Neural crest cell (in vitro differentiated cells): ENCODE measurements at places on chromosomes 16 and 17.

DNA sequence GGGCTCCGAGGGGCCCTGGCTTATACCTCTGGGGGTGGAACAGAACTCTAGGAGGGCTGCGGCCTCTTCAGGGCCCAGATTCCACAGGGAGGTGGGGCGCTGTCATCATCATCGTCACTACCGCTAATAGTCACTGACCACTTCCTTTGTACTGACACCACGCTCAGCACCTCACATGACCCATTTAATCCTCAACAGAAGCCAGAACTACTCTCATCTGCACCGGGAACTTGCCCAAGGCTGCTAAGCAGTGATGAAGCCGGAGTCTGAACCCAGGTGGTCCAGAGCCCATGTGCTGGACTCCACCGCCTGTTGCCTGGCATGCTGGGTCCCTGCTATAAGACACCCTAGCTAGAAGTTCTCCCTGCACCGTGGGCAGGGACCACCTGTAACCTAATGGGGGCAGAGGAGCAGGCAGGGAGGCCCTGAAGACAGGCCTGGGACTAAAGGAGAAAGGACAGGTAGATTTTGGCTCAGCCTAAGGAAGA lies 12.0 kb downstream of the UNC13D start:
- no peak for DNase-seq

GRCh38 chr16:12587646-12588277 lies 215.9 kb downstream of the CPPED1 start:
- DNase-seq, result no peak

- no peak for DNase-seq
Measured at GRCh38 chr16:24140730-24141129, 115.4 kb upstream of the CACNG3 start.

- DNase-seq, result no peak
Measured at GRCh38 chr17:35377068-35377467, 3.6 kb upstream of the SLFN11 start.

- DNase-seq, result no peak
Measured at GRCh38 chr17:8101721-8102120, 14.2 kb upstream of the ALOX12B start.
